ENCODE measurements at places on chromosomes 7 and 10.

DNA sequence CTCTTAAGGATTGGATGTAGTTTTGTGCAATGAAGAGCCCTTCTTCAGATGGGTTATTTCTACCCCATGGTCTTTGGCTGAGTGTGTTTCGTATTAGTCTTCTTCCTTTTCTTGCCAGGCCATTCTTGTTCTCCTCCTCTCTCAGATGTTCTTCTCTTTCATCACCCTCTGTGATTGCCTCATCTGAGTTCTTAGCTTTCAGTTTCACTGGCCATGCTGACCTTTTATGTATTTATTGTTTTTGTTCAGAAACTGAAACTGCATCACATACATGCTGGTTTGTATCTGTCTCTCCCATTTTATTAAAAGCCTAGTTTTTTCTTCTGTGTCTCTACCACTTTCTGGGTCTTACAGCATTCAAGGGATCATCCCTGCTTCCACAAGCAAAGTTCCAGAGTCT lies 21.7 kb upstream of the PCGF5 start:
- DNase-seq, result no peak

- no peak for DNase-seq
These were observed 99.9 kb upstream of the AKR1E2 start for GRCh38 chr10:4725917-4726606.

- no peak for DNase-seq
These were observed 190.0 kb downstream of the KCND2 start for GRCh38 chr7:120462991-120463390.

- no peak for DNase-seq
These were observed 296.5 kb upstream of the PITRM1 start for GRCh38 chr10:3468919-3469638.

- DNase-seq, result no peak
These were observed 6.2 kb upstream of the FOXK1 start for GRCh38 chr7:4675771-4676367.

DNA sequence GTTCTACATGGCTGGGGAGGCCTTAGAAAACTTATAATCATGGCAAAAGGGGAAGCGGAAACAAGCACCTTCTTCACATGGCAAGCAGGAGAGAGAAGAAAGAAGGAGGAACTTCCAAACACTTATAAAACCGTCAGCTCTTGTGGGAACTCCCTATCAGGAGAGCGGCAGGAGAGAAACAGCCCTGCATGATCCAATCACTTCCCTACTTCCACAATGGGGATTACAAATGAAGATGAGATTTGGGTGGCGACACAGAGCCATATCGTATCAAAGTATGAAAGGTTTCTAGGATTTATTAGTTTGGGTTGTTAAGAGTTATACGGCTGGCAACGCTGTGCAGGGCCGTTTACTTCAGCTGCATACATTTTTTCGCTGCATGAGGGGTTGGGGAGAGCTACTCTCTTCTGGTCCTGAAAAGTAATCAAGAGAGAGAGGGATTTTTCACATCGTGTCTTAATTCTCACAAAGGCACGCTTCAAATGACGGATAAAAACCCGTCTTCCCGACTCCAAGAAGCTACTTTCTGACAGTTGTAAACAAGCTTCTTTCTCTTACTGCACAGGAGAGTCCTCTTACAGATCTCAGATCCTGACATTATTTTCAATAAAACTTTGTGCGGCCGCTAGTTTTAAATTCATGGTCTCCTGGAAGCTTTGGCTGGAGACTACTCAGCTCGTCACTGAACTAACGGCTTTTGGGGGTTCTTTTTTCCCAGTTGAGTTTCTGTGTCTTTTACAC lies 751 bp upstream of the GTPBP10 start:
- DNase-seq, result peak; percentile 38

- DNase-seq, result no peak
These were observed 62.3 kb upstream of the TMEM254 start for GRCh38 chr10:80015911-80016830.

DNA sequence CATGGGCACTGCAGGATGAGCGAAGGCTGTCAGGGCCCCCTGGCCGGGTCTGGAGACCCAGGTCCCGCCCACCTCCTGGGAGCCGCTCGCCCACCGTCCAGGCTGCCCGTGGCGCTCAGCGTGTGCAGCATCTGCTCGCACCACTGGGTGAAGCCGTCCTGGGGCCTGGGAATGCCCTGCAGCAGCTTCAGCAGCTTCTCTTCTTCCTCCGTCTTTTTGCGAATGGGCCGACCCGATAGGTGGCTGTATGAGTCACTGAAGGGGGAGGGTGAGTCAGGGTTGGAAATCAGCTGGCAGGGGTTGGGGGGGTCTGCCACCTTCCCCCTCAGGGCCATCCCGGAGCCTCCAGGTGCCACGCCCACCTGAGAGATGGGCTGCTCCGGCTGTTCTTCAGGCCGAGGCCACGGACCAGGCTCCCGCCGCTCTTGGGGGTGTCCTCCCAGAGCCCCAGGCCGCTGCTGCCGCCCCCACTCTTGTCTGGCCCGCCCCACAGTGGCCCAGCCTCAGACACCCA lies 8.7 kb downstream of the GNB2 start:
- no peak for DNase-seq

- DNase-seq, result no peak
These were observed 36.5 kb downstream of the DENND11 start for GRCh38 chr7:141665208-141666035.

- DNase-seq, result no peak
These were observed 152.6 kb downstream of the ZMYND11 start for GRCh38 chr10:287814-288213.

DNA sequence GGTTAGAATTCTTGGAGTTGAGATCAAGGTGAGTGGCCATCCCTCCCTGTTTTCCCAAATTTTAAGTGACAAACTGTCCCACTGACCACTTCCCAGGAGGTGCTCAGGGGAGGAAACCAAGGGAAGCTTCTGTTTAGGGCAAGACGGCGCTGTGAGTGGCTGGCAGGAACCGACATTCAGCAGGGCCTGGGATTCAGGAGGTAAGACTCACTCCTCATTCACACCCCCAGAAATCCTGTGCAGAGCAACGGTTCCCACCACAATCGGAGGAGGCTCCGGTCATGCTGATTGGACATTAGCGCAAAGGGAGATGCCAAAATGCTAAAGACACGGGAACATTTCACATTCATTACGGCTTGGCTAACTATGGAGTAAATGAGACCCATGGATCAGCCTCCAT lies 200.9 kb downstream of the GRID1 start:
- no peak for DNase-seq

DNA sequence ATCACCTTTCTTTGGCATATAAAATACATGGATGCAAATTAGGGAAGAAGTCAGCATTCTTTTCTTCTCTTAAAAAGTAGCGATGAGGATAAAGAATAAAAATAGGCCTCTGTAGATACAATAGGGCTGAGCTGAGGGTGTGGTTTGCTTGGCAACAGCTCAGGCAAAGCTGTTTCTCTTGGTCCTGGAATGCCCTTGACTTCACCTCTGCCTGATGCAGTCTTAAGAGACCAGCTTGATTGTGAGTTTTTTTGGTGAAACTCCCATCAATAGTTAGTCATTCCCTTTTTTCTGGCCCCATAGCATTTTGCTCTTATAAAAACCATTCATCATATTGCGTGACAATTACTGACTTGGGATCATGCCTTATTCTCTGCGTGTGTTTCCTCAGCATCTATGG lies 42.1 kb upstream of the MKLN1 start:
- DNase-seq, result no peak

DNA sequence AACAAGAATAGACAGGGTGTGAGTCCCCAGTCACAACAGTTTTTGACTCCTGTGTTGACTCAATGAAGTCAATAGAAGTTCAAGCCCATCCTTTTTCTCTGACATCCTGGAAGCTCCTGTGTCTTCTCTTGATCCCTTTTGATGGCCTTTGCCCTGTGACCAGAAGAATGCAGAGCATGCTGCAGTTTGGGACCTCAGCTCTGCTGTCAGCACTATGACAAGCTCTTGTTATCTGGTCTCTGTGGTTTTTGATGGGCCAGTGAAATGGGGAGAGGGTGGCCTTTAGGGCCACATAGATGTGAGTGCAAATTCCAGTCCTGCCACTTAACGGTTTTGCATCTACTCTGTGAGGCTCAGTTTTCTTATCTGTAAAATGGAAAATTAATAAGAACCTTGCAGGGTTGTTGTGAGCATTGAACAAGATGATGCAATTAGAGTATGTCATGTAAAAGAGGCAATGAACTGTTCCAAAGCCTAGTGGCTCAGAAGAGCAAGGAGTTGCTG lies 102.4 kb upstream of the IKZF1 start:
- DNase-seq, result no peak

DNA sequence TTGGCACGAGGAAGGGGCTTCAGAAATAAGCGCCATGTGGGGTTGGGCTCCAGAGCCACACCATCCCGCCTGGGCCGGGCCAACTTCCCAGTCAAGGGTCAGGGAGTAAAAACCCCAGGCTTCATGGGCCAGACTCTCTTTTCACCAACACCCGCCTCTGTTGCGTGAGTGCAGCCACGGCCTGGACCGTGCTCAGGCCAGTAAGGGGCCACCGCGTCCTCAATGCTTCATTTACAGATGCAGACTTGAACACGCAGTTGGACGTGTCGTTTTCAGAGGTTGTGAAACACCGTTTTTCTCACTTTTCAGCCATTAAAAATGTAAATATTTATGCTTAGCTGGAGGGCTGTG lies 161.0 kb downstream of the WDR37 start:
- no peak for DNase-seq

DNA sequence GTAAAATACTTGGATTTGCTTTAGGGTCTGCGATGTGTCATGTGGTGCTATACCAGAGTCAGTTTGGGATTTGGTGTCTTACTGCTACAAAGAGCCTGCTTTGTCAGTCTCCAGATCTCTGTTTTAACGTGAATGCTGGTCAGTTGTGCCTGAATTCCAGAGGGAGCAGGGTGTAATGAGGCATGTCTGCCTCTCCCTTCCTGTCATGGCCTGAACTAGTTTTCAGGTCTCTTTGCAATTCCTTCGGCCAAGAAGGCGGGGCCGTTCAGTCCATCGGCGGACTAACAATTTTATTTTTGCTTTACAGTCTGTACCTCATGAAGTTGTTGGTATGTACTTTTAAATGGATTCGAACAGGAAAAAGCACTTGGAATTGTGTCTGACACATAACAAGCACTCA lies 465.1 kb upstream of the ADARB2 start:
- peak; percentile 33 for DNase-seq

DNA sequence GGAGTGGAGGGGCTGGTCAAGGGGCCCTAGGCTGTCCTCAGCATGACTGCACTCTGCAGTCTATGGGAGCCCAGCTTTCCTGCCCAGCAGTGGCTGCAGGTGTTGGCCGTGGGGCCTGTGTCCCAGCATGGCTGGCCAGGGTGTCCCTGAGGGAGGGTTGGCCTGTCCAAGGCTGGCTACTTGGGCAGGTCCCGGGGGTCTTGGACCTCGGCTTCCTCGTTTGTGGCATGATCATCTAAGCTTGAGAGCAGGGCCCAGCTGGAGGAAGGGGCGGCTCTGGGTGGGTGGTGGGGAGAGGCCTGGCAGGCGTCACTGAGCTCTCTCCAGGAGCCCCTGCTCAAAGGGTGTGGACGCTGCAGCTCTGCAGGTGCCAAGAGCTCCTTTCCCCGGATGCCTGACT lies 43.7 kb upstream of the CFAP46 start:
- DNase-seq, result no peak

DNA sequence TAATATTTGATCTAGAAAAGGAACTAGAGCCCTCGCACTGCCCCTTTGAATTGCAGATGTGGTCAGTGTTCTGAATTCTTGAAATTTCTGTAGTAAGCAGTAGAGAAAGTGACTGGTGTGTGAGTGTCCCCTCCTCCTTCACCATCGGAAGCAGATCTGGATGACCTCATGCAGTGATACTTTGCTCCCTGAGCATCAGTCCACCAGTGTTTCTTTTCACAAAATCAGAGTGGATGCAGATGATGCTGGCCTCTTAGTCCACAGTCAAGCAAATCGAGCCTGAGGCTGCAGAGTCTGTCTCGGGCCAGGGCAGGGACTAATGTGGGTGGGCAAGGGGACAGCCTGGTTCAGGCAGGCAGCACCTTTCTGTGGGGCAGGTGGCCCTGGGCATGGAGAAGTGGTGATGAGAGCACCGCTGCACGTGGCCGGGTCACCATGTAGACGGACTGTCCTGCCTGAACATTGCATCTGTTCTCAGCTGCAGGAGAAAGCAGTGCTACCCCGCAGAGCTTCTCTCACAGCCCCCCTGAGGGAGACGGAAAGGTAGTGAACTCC lies 5.4 kb downstream of the INSIG1 start:
- DNase-seq, result no peak

GRCh38 chr10:111379534-111380187 lies 302.8 kb downstream of the ADRA2A start:
- no peak for DNase-seq

GRCh38 chr7:67343572-67343971 lies 346.9 kb downstream of the TYW1 start:
- DNase-seq, result peak; percentile 15

GRCh38 chr7:13035233-13035632 lies 347.8 kb downstream of the ARL4A start:
- no peak for DNase-seq

- DNase-seq, result no peak
These were observed 118.2 kb downstream of the ZNF248 start for GRCh38 chr10:37739181-37739580.

GRCh38 chr7:55436457-55436856 lies 71.3 kb downstream of the LANCL2 start:
- no peak for DNase-seq

- no peak for DNase-seq
These were observed 370.9 kb downstream of the SORCS1 start for GRCh38 chr10:106793617-106794016.

DNA sequence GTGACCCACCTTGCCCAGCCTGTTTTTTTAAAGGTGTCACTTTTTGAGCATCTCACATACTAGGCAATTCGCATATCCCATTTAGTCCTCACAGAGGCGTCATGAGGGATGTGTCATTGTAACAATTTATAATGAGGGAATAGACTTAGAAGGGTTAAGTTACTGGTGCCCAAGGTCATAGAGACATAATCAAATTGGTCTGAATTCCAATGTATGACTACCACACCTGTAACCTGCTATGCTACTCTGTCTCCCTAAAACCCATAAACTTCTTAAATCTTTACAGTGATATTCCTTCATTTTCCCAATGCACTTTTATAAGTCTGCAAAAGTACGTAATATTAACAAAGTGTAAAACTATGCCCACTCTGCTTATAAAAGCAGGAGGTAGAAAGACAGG lies 7.1 kb downstream of the ZMYND11 start:
- DNase-seq, result no peak

DNA sequence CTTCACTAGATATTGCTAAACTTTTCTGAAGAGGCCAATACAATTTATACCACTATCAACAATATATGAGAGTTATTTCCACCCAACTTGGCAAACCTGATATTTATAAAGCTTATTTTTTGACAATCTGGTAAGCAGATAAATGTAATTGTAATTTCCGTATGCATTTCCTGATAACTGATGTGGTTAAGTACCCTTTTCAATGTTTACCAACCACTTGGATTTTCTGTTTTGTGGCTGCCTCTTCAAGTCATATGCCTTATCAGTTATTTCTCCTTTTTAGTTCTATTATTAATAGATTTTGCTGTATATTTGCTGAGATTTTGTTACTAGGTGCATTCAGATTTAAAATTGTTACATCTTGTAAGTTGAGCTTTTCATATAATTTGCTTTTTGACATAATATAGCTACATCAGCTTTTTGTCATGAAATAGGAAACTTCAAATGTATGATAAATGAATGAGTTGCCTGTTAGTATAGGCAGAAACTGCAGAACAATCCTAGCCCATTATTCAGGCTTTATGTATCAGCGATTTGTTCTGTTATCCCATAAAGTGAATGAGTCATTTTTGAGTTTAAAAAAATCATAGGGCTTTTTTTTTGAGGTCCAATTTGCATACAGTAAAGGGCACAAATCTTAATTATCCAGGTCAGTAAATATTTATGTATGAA lies 11.5 kb downstream of the SGPL1 start:
- DNase-seq, result no peak

- DNase-seq, result no peak
These were observed 353.7 kb downstream of the GLRX3 start for GRCh38 chr10:130489891-130490290.

GRCh38 chr10:24518981-24519597 lies 204.6 kb downstream of the ARHGAP21 start:
- peak; percentile 79 for DNase-seq
